ENCODE measurements at places on chromosomes 6 and 20.

- DNase-seq: no peak
Measured at GRCh38 chr6:7727946-7728854, 2.3 kb downstream of the BMP6 start.

DNA sequence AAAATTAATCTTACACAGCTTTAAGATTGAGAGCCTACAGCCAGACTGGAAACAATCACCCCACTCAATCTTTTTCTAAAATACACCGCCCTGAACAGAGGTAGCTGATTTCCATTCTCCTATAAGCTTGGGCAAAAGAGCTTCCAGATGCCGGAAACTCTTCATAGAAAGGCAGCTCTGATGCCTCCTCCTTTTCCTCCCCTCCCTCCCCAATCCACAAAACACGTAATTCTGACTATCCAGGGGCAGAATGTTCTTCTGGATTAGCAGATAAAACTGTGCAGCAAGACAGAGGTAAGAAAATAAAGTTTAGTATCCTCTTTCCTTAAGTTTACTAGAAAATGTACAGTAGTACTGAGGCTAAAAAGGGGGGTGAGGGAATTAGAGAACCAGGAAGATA lies 15.8 kb downstream of the ADNP start:
- DNase-seq: no peak

DNA sequence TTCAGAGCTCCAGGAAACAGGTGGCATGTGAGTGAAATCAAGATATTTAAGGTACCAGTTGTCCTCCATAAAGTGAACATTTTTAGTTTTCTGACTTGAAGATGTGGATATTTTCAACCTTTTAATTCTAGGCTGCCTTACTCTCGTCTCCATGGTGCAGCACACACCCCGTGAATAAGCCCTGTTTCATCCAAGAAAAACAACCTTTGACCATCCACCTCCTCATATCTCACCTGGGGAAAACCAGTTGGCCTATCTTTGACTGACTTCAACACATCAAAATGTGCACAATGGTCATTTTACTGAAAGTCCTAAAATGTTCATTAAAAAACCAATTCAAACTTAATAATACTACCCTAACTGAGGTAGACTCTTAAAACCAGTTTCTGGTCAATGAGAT lies 73.8 kb upstream of the CD2AP start:
- DNase-seq: no peak

GRCh38 chr20:4932061-4932460 lies 69.2 kb downstream of the SLC23A2 start:
- no peak for DNase-seq

DNA sequence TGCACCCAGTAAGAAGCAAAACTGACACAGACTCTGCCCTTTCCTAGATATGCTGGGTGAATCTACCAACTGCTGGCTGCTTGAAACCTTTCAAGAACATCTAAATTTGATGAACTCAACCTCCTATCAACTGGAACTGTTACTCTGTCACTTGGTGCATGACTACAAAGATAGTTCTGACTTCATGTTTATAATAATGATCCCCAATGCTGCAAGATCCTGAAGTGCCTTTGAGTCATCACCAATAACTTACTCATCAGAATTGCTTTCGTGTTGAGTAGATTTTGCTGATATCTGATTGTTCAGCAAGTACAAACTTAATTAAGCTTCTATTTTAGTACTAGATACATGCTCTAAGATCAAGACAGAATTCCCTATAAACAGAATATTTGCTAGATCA lies 100.2 kb upstream of the ARMC2 start:
- no peak for DNase-seq

DNA sequence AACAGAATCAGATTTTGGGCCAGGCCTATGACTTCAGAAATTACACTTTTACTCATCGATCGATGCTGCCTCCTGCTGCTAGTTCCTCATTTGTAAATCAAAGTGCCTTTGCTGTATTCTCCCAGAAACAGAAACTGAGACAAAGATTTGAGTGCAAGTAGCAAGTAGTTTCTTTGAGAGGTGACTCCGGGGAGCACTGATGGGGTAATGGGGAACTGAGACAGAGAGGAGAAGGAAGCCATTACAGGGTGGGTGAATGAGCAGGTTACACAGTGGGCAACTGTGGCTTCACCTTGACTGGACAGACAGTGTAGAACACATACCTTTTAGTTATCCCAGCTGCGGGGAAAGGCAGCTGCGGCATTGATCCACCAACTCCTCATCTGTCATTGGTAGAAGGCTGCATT lies 9.7 kb upstream of the CD40 start:
- DNase-seq: no peak

DNA sequence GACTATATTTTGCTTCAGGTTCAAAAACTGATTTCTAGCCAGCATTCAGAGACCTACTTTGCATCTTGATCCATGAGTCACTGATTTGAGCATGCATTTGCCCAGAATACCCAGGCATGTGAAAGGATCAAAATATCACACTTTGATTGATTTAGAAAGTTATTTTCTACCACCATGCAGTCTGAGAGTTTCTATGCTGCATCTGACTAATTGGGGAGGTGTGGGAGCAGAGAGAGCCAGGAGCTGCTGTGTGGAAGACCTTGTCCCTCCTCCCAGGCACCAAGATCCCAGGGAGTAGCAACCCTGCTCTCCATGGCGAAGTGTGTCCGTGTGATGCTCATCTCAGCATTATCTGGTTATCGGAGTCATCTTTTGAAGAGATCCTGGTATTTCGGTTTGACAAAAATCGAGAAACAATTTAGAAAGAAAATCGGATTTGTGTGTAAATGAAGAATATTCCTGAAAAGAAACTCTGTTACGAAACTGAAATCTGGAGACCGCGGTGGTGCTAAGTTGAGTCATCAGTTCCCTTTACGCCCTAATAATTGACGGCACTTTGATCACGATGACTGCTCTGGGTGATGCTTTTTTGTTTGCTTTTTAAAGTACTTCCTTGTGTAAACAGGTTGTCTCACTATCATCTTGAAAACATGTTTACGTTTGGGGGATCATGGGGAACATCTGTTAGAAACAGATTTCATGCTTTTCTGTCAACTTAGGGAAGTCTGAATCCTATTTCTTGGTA lies 193.4 kb downstream of the BACH2 start:
- DNase-seq: no peak

- DNase-seq: no peak
Measured at GRCh38 chr20:47241345-47241781, 115.1 kb downstream of the ZMYND8 start.

- no peak for DNase-seq
Measured at GRCh38 chr20:61777773-61778494, 287.7 kb downstream of the TAF4 start.

- no peak for DNase-seq
Measured at GRCh38 chr20:48607544-48607865, 220.3 kb downstream of the PREX1 start.

- no peak for DNase-seq
Measured at GRCh38 chr20:36919715-36920333, 31.7 kb downstream of the SAMHD1 start.

DNA sequence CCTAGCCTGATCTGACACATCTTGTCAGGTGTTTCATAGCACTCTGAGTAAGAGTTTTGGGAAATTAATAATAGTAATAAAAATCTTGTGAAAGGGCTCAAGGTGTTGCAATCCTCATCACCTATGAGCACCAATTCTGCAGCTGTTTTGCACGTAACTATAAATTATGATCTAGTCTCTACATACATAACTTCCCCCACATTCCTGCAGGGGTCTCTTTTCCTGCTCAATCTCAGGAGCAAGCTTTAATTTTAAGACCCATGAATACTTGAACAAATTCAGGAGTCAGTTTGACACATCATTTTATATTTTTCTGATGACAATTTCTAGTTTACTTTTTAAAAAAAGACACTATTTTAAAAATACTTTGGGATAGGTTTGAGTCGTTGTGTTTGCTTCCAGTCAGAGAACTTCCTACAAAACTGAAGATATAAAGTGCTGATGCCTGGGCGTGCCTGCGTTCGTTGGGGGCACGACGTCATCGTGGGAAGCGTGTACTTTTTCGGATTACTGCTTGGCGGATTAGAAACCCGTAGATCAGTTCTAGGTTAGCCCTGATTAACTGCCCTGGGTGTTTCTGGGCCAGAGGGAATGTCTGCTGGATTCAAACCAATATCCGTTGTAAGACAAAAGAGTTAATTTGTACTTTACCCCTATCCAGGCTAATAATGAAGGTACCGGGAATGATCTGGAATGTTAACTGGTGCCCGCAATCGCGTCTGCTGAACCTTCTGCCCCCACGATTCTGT lies 1.0 kb upstream of the E2F3 start:
- peak; percentile 24 for DNase-seq

DNA sequence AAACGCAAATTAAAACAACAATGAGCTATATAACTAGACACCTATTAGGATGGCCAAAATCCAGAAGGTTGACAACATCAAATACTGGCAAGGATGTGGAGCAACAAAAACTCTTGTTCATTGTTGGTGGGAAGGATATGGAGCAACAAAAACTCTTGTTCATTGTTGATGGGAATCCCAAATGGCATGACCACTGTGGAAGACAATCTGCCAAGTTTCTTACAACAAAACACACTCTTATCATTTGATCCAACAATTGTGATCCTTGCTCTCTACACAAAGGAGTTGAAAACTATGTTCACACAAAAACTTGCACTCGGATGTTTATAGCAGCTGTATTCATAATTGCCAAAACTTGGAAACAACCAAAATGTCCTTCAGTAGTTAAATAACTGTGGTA lies 61.8 kb upstream of the LAMA2 start:
- no peak for DNase-seq

DNA sequence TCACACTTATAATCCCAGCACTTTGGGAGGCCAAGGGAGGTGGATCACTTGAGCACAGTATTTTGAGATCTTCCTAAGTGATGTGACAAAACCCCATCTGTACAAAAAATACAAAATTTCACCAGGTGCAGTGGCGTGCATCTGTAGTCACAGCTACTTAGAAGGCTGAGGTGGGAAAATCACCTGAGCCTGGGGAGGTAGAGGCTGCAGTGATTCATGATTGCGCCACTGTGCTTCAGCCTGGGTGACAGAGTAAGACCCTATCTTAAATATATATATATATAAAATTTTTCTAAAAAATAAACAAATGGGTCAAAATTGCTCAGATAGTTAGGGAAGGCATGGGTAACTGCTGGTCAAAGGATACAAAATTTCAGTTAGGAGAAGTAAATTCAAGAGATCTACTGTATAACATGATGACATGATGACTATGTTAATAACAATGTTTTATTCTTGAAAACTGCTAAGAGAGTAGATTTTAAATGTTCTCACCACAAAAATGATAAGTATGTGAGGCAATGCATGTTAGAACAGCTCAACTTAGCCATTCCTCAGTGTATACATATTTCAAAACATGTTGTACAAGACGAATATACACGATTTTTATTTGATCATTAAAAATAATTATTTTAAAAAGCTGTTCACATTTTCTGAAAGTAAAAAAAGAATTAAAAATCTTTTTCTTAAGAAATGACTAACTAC lies 24.4 kb downstream of the TBC1D32 start:
- no peak for DNase-seq

GRCh38 chr20:57048027-57048869 lies 218.2 kb downstream of the BMP7 start:
- no peak for DNase-seq

- no peak for DNase-seq
Measured at GRCh38 chr6:112946051-112946450, 598.9 kb downstream of the RFPL4B start.

- DNase-seq: no peak
Measured at GRCh38 chr20:50041246-50041873, 58.6 kb downstream of the SNAI1 start.

DNA sequence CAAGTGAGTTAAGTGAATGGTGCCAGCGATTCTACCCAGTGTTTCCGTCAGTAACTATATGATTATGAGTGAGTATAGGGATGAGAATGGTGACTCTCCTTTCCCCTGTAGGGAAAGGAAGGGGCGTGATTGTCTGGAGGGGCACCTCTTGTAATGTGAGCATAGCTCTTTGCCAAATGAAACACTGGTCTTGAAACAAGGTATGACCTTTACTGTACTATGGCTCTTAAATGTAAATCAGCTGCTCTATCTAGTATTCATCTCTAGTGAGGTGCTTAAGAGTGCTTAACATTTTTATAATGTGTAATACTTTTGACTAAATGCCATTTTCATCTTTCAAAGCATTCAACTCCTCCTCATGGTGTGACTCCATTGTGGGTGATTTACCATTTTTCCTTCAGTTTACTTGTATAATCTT lies 11.0 kb downstream of the PANK2 start:
- no peak for DNase-seq

GRCh38 chr20:11654766-11655165 lies 262.9 kb upstream of the BTBD3 start:
- DNase-seq: no peak

GRCh38 chr6:166544296-166544605 lies 42.2 kb downstream of the RAMACL start:
- no peak for DNase-seq

DNA sequence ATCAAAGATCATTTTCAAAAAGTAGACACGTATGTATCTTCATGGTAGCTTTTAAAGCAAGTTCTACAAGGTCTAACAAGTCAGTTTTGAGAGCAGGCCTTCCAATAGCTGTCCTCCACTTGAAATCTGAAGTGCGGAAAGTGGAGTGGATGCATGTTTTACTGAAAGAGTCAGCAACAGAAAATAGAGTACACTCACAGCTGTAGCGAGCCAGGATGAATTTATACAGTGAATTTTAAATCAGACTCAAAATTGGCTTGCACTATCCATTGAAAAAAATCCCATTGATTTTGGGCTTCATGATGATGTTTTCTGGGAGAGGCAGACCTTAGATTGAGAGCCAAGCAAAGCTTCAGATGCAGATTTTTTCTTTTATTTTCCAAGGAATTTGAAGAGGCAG lies 80.6 kb downstream of the GJA10 start:
- no peak for DNase-seq

DNA sequence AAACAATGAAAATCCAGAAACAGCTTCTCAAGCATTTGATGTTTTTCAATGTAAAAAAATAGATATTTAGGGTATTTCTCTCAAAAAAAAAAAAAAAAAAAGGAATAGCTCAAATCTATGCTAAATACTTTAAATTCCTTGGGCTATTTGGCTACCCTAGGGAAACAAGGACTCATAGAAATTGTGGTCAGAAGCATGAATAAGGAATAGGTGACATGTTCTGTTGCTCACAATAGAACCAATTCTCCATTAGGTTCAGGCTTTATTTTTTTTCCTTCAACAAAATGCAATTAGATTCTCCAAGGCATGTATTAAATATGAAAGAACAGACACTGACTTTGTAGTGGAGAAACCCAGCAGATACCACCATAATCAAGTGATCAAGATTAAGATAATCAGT lies 904.3 kb upstream of the FLRT3 start:
- DNase-seq: no peak

DNA sequence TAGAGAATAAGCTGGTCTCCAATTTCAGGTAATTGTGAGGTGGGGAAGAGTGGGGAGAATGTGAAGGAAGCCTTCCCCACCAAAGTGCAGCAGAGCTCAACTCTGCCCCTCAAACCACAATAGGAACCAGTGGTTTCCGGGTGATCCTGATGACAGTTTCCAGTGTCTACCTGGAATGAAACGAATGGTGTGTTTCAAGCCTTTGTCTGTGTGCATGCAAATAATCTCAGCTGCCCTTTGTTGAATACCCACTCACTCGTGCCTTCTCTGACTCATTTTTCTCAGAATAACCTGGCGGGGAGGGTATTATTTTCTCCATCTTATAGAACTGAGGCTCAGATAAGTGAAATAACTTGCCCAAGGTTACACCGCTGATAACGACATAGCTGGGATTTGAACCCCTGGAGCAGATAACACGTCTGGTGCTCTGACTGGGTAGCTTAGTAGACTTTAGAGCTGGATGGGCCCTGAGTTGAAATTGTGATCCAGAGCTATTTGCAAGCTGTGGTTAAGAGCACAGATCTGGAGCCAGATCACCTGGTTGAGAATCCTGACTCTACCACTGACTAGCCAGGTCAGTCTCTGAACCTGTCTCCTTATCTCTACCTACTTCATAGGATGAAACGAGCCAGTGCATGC lies 85.1 kb downstream of the EYA2 start:
- no peak for DNase-seq
